Caco-2 (cell line): ENCODE measurements at places on chromosomes 1 and 21. TPM values are rescaled to one million over a fixed set of nuclear protein-coding genes. Genes with fewer than 3 reads are reported as not detected.

The FAM72C gene
- 0.46 TPM in 1 of 2 replicates, not detected in the other for total RNA-seq

The OTUD7B gene
- total RNA-seq: 18.3 and 19.6 TPM in 2 replicates

The RPTN gene
- not detected in 2 replicates for total RNA-seq

The TCHH gene
- total RNA-seq: 0.39 and 0.54 TPM in 2 replicates

The MSH4 gene
- total RNA-seq: 0.34 and 0.49 TPM in 2 replicates

The KRTAP12-2 gene
- total RNA-seq: not detected in 2 replicates

The C1orf226 gene
- total RNA-seq: 5.3 and 7.3 TPM in 2 replicates

The LRRC7 gene
- total RNA-seq: 8.5 and 10.6 TPM in 2 replicates

The CYP4A11 gene
- total RNA-seq: 0.16 TPM in 1 of 2 replicates, not detected in the other

The EFNA3 gene
- 3.4 and 3.5 TPM in 2 replicates for total RNA-seq

DNA sequence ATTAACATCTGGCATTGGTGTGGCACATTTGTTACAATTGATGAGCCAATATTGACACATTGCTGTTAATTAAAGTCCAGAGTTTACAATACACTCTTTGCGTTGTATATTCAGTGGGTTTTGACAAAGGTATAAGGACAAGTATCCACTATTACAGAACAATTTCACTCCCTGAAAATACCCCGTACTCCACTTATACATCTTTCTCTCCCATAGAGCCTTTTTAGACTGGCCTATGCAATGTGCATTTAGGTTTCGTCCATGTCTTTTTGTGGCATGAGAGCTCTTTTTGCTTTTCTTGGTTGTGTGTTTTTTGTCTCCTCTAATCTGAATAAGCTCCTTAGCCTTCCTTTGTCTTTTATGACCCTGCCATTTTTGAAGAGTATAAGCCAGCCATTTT is 40.6 kb upstream of the TSNAX start:
- no peak overlapping the region for H3K4me3 ChIP-seq
- no peak for DNase-seq
- no peaks in the 10 kb centered on the region for H3K4me1 ChIP-seq
- H3K27ac ChIP-seq: no peak overlapping the region
- H3K27me3 ChIP-seq: no peaks in the 10 kb centered on the region

GRCh38 chr1:225949041-225949440 is 8.0 kb upstream of the LEFTY2 start:
- H3K4me1 ChIP-seq: no peaks in the 10 kb centered on the region
- no peaks in the 10 kb centered on the region for H3K36me3 ChIP-seq
- H3K27ac ChIP-seq: no peak overlapping the region
- no peaks in the 10 kb centered on the region for H3K27me3 ChIP-seq

GRCh38 chr1:156663178-156663577 is 14.0 kb downstream of the NES start:
- no peak overlapping the region for H3K4me3 ChIP-seq
- no peaks in the 10 kb centered on the region for H3K27me3 ChIP-seq
- no peaks in the 10 kb centered on the region for H3K36me3 ChIP-seq
- DNase-seq: no peak
- peak overlapping the region; percentile 89 for H3K27ac ChIP-seq

DNA sequence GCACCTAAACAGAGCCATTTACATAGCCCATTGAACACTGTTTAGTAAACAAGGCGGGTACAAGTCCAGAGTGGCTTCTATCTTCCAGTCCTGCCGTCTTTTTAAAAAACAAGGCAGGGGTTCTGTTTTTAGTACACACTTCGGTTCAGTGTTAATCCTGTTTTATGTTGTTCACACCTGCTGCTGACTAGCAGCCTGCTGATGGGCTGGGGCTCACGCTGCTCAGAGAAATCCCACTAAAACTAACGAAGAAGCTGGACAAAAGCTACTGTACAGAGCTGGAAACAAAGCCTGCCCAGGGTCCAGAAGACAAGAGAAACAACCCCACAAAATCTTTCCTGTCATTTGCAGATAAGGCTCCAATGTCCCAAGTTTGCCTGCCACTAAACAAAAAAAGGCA is 13.2 kb downstream of the ESRRG start:
- H3K36me3 ChIP-seq: no peaks in the 10 kb centered on the region
- no peak overlapping the region for H3K27ac ChIP-seq
- H3K4me3 ChIP-seq: no peak overlapping the region
- H3K27me3 ChIP-seq: no peaks in the 10 kb centered on the region
- H3K4me1 ChIP-seq: no peaks in the 10 kb centered on the region

DNA sequence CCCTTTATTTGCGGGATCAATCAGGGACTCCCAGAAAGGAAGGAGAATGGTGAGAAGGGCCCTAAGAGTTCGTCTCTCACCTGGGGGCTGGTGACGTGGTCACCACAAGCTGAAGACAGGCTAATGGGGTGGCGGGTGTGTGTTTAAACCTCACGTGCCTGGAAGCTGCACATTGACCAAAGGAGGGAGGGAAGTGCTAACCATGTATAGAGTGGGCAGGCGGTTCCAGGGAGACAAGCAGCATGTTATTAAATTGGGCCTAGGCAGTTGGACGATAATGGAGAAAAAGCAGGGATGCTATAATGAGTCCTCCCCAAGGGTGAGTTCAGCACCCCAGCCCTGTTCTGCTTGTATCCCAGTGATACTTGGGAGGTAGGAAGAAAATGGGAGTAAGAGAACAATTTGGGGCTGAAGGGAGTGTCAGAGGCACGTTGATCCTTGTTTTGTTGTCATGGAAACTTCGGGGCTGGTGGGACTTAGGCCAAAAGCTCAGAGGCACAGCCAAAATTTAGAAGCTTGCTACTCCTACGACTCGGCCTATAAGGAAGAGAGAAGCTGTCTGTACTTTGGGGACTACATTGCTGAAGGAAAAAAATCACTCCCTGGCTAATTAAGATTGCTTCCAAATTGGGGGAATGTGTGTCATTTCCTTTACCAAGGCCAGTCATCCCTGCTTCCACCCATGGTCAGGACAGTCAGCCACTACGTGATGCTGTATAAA is 33.2 kb upstream of the EPHA8 start:
- H3K4me3 ChIP-seq: no peak overlapping the region
- peak overlapping the region; percentile 10 for H3K27ac ChIP-seq
- DNase-seq: no peak

DNA sequence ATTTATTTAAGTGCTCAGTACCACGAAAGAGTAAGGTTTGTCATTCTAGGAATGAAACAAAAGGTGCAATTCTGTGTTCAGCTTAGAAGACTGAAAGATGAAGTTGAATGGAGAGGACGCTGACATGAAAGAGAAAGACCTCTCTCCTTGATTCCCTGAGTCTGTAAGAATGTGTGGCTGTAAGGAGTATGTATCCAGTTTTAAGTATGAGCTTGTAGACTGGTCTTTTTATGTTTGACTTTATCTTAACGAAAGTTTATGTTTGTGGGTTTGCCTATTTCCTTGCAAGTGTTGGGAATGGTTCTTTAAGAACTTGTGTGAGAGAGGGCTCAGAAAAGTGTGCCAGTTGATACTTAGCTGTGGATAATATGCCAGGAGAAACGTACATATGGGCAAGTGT is 1.4 kb downstream of the CHD1L start:
- peak overlapping the region; percentile 94 for H3K4me3 ChIP-seq
- peak overlapping the region; percentile 18 for H3K27ac ChIP-seq
- no peak for DNase-seq
- no peaks in the 10 kb centered on the region for H3K36me3 ChIP-seq
- H3K4me1 ChIP-seq: peaks cover 31% of the 10 kb centered on the region

- no peaks in the 10 kb centered on the region for H3K4me1 ChIP-seq
- no peak overlapping the region for H3K4me3 ChIP-seq
- no peaks in the 10 kb centered on the region for H3K27me3 ChIP-seq
- H3K36me3 ChIP-seq: no peaks in the 10 kb centered on the region
These were observed 9.4 kb downstream of the IL23R start for GRCh38 chr1:67175530-67176087.

DNA sequence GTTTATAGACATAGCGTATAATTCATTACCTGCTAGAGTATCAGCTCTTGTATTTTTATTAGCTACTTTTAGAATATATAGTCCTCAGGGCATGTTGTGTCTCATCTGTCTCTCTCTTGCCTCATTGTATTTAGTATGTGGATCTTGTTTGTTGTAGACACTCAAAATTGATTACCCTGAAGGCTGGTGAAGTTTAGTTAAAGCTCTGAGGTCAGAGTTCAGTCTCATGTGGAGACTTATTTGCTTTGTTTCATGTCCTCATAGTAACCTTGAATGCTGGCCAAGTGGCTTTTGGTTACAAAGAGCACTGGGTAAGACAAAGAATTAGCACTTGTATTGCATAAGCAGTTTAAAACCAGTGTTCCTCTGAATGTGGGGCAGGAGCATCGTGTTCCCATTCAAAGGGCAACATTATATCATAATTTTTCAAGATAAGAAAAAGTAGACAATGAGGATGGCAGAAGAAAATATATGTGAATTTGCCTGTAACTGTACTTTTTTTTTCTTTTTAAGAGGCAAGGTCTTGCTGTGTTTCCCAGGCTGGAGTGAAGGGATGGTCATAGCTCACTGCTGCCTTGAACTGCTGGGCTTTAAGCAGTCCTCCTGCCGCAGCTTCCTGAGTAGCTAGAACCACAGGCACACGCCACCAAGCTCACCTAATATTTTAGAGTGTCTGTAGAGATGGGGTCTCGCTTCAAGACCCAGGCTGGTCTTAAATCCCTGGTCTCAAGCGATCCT is 17.4 kb downstream of the CNST start:
- H3K27ac ChIP-seq: peak overlapping the region; percentile 43
- H3K27me3 ChIP-seq: no peaks in the 10 kb centered on the region
- no peaks in the 10 kb centered on the region for H3K36me3 ChIP-seq
- peak; percentile 23 for DNase-seq

- no peak overlapping the region for H3K4me3 ChIP-seq
- peaks cover 31% of the 10 kb centered on the region for H3K4me1 ChIP-seq
These were observed 455.5 kb upstream of the ADAMTS5 start for GRCh38 chr21:27422435-27422834.

DNA sequence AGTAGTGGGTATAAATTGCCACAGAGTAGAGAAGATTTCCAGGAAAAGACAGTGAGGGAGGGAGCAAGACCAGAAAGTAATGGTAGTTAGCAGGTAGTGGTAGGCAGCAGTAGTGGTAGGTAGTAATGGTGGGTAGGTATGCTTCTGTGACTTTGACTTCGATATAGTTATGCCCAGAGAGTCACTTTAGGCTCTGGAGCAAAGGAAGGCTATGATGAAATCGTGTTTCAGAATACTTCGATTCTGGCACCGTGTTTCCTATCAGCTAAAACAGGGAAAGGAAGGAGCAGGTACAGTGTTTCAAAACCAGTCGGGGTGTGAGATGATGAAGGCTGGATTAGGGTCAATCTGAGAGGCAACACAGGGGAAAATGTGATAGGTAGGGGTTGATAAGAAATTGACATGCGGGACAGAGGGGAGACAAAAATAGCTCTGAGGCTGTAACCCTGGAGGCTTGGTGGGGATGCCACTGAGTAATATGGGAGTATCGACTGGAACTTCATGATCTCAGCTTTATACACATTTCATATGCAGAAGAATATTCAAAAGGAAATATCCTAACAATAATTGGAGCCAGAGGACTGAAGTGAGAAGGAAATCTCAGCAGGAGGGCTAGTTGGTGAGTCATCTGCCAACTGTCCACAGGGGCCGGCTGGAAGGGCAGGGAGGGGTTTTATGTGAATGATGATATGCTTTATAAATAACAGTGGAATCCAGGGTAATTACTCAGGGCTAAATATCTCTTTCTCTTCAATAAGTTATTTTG is 25.2 kb upstream of the TRIM45 start:
- DNase-seq: no peak
- H3K36me3 ChIP-seq: no peaks in the 10 kb centered on the region
- no peak overlapping the region for H3K27ac ChIP-seq
- H3K4me1 ChIP-seq: no peaks in the 10 kb centered on the region

DNA sequence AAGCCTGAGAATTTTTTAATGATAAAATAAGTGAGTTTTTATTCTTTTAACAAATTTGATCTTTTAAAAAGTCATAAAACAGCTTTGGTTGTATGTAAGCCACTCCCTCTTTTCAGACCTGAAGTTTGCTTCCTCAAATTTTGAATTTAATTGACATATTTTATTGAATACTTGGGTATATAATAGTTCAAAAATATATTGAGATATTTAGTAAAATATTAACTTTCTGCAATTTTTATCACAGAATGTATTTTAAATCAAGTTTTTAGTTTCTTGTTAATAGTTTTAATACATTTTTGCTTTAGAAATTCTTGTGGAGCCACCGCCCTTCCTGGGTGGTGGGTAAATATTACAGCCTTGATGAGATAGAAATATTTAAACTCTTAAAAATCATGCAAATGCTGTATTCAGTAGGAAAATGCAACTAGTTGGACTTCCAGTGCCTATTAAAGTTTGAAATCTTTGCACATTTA is 867 bp downstream of the PTPRC start:
- H3K4me1 ChIP-seq: no peaks in the 10 kb centered on the region
- no peak overlapping the region for H3K4me3 ChIP-seq
- no peak overlapping the region for H3K27ac ChIP-seq
- no peak for DNase-seq
- H3K36me3 ChIP-seq: no peaks in the 10 kb centered on the region

DNA sequence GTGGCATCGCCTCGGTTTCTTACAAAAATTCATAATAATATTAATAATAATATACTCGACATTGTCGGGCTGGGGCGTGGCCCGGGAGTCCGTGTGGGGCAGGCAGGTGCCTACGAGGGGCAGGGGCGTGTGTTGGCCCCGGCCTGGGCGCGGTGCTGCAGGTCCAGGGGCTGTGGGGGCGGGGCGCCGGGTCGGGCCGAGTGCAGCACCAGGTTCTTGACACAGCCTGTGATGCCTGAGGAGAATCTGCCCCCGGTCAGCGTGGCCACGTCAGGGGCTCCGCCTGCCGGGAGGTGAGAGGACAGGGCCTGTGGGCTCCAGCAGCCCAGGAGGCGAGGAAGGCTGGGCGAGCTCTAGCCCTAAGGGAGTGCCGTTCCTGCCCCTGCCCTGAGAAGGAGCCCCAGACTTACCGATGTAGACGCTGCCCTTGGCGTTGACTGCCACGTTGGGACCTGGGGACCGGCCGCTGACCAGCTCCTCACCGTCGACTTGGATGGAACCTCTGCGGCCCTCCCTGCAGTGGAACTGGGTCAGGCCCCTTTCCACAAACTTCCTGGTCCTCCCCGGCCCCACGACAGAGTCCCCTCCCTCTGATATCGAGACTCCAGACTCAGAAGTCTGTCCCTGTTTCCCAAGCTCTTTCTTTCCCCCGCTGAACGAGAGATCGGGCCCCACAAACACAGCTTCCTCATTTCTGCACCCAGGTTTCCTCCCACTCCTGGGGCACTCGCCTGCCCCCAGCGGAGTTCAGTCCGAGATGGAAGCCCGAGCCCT is 11.3 kb downstream of the LDLRAD2 start:
- no peaks in the 10 kb centered on the region for H3K4me1 ChIP-seq
- H3K27ac ChIP-seq: no peak overlapping the region
- DNase-seq: no peak

- no peaks in the 10 kb centered on the region for H3K4me1 ChIP-seq
- no peak overlapping the region for H3K4me3 ChIP-seq
- H3K36me3 ChIP-seq: no peaks in the 10 kb centered on the region
- no peaks in the 10 kb centered on the region for H3K27me3 ChIP-seq
- H3K27ac ChIP-seq: no peak overlapping the region
- DNase-seq: no peak
These were observed 15.7 kb downstream of the PTCH2 start for GRCh38 chr1:44827197-44828002.
